ENCODE measurements at places on chromosomes 12 and 14. TPM values are rescaled to one million over a fixed set of nuclear protein-coding genes. Genes with fewer than 3 reads are reported as not detected.
A peak's percentile ranks its signal among the peaks of the same experiment; 100 is the strongest.

GRCh38 chr12:2641761-2642160 lies 153.0 kb upstream of the FKBP4 start:
- DNase-seq: no peak

GRCh38 chr12:111457577-111457976 lies 51.9 kb downstream of the SH2B3 start:
- no peak for DNase-seq

GRCh38 chr14:54715239-54715638 lies 148.3 kb downstream of the SAMD4A start:
- no peak for DNase-seq

- DNase-seq: no peak
These were observed 113.2 kb downstream of the DENND5B start for GRCh38 chr12:31477687-31478086.

GRCh38 chr14:76656592-76656991 lies 104.7 kb upstream of the VASH1 start:
- DNase-seq: no peak

DNA sequence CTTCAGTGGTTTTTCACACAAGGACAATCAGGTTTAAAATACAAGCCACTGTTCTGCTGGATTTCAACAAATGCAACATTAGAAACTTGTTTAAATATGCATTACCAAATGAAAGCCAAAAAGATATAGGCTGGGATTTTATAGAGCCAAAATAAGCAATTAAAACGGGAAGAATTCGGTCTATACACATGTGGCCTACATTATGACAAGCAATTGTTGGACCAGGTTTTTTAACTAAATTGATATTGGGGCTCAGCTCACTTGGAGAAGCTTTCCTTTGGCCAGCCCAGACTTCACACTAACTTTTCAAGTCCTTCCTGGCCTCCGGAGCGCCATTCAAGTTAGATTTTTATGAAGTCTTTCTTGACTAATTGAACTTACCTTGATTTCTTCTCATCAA lies 16.9 kb upstream of the PDE3A start:
- no peak for DNase-seq

GRCh38 chr12:98730412-98730811 lies 85.3 kb downstream of the APAF1 start:
- peak; percentile 60 for DNase-seq

GRCh38 chr12:1796515-1797010 lies 23.8 kb upstream of the LRTM2 start:
- no peak for DNase-seq

The ARHGEF25 gene
- polyA plus RNA-seq: 43.4 TPM

DNA sequence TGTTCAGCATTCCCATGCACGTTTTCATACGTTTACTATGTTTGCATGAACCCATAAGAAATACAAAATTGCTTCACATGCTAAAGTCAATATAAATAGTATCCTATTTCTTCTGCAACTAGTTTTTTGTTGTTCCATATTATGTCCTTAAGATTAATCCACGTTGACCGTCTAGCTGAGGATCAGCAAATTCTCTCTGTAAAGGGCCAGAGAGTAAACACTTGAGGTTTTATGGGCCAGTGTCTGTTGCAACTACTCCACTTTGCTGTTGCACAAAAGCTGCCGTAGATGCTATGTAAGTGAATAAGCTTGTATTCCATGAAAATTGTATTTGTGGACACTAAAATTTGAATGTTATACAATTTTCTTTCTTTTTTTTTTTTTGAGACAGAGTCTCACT lies 21.1 kb upstream of the PITPNM2 start:
- DNase-seq: no peak

The LRRC9 gene
- polyA plus RNA-seq: 1.3 TPM

The CNTN1 gene
- 39.5 TPM for polyA plus RNA-seq

DNA sequence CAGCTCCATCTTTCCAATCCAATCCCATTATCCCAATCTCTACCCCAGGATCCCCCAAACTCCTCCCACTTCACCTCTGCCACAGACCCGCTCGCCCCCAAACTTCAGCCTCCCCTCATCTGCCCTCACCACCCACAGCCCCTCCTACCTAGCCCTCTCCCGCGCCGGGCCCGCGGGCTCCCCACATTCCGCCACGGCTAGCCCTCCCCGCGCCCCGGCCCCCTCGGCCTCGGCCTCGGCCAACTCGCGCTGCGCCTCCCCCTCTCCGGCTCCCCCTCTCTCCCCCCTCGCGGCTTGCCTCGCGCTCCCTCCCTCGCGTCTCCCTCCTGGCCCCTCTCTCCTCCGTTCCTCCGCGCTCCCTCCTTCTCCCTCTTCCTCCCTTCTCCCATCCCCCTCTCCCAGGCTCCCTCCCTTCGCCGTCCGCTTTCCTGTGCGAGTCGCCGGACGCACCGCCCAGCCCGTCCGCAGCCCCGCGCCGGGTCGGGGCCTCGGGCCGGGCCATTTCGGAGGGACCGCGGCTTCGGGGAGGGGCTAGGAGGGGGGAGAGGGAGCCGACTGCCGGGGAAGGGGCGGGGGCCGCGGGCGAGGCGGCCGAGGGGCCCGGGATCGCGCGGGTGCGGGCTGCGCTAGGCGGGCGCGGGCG lies at the start of gene ATN1:
Gene ATN1 (plus strand): TSS at position 581 of the 643 bp plus-strand sequence. CDS start 6,043 bp downstream, outside the sequence.
- DNase-seq: peak; percentile 90

DNA sequence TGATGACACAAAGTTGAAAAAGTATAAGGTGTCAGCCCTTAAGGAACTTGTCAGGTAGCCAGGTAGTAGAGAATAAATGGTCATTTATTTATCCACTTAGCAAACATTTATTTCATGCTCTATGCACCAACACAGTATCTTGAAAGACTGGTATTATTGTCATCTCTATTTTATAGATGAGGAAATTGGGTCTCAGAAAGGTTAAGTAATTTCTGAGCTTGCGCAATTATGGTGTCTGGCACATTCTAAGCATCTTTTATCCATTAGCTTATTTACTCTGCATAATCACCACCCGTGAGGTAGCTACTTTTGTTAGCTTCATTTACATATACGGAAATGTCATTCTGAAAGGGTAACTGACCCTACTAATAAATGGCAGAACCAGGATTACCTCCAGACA lies 2.5 kb upstream of the UTP20 start:
- DNase-seq: no peak

DNA sequence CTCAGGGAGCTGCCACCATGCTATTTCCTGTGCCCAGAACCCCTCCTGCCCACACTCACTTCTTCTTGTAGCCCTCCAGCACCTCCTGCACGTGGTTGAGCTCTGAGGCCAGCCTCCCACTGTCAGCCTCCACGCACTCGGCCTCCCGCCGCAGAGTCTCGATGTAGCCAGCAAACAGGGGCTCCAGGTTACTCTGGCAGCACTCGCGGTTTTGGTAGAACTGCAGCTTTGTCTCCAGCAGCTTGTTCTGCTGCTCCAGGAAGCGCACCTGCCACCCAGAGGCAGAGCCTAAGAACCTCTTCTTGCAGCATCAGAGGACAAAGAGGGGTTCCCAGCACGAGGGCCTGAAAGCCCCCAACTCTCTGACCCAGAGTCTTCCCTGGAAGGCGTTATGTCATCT lies 2.1 kb downstream of the KRT83 start:
- DNase-seq: no peak

GRCh38 chr12:106154751-106155273 lies 16.1 kb upstream of the NUAK1 start:
- no peak for DNase-seq

- DNase-seq: no peak
These were observed 63.8 kb downstream of the CPSF2 start for GRCh38 chr14:92185559-92185958.

DNA sequence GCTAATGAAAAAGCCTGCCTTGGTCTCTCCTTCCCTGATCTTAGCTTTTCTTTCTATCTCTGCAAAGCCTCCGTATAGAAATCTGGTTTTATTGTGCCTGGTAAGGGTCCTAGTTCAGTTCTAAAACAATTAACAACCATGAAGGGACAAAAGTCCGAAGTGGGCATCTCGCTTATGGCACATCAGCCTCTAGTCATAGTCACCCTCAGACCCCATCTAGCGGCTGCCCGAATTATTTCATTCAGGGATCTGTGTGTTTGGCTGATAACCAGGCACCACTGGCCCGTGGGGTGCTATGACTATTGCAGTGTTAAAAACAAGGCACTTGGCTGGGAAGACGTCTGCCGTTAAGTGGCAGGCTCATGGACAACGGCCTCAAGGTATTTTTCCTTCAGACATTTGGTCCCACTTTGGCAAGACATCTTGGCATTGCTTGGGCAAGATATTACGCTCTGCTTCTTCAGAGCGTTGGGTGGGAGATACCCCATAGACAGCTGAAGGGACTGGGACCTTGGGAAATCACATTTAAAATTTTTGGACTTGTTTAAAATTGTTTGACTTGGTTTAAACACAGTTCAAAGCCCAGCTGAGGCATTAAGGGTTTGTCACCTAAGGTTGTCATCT lies 87.1 kb downstream of the SINHCAF start:
- DNase-seq: no peak

DNA sequence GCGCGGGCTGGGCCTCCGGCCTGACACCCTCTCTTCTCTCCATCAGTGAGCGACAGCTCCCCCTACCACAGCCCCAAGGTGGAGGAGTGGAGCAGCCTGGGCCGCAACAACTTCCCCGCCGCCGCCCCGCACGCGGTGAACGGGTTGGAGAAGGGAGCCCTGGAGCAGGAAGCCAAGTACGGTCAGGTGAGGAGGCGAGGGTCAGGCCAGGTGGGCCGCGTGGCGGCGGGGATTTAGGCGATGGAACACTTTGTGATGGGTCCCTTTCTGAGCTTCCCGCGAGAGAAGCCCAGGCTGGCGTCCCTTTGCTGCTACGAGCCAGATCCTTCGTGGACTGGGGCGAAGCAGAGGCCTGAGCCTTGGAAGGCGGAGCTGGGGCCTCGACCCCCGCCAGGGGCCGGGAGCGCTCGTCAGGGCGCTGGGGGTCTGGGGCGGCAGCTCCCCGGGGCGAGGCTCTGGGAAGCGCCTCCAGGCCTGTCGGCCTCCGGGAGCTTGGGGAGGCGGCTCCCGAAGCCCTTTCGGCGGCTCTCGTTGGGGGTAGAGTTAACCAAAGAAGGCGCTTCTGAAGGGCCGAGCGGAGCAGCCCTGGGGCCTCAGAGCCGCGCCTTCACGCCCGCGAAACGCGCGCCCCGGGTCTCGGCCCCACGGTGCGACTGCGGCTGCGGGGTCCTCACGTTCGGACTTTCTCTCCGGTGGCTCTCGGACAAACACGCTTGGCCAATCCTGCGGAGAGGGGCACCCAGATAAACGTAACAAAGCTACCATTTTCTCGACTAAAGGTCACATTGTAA lies 5.0 kb downstream of the PAX9 start:
- DNase-seq: no peak

The L3HYPDH gene
- polyA plus RNA-seq: 54.4 TPM

The ENDOU gene
- 0.33 TPM for polyA plus RNA-seq

The RALGAPA1 gene
- polyA plus RNA-seq: 51.0 TPM

The MFAP5 gene
- polyA plus RNA-seq: 0.84 TPM

The LHX5 gene
- not detected for polyA plus RNA-seq

The SLC38A2 gene
- polyA plus RNA-seq: 109 TPM

The ALDH1L2 gene
- polyA plus RNA-seq: 4.9 TPM

The NRIP2 gene
- polyA plus RNA-seq: 5.9 TPM

The KRT83 gene
- polyA plus RNA-seq: not detected

DNA sequence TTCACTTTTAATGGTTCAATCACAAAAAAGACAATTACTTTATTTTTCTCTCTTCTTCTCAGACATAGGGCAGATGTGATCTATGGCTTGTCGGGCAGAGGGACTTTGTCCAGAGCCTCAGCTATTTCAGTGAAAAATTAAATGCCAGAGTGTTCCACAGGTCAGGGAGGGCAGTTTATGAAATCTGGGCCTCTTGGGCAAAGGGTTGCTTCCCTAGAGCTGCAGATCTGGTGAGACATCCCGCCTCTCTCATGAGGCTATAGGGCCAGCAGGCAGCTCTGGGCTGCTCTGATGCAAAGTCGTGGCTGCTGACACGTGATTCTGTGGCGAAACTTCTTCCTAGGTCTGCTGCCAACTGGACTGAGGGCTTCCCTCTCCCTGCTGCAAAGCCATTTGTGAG lies 6.0 kb downstream of the CLMN start:
- peak; percentile 79 for DNase-seq

DNA sequence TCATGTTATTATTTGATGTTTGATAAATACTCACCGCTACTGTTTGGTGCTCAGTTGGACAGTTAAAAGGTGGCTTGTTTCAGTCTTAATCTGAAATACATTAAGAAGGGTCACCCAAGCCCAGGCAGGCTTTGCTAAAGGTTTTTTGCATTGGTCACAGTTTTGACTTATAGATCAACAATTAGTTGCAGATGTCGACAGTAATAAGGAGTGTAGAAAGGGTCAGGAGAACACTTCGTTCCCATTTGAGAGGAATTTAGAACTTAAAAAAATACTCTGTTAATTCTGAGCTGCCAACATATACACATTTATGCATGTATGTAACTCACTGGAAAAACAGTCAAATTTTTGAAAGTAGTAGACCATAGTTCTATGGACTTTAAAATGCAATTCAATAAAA lies 130.3 kb downstream of the TMEM30B start:
- DNase-seq: no peak

The SOAT2 gene
- 0.24 TPM for polyA plus RNA-seq

GRCh38 chr12:83784298-83784890 lies 1097.7 kb downstream of the TMTC2 start:
- no peak for DNase-seq

DNA sequence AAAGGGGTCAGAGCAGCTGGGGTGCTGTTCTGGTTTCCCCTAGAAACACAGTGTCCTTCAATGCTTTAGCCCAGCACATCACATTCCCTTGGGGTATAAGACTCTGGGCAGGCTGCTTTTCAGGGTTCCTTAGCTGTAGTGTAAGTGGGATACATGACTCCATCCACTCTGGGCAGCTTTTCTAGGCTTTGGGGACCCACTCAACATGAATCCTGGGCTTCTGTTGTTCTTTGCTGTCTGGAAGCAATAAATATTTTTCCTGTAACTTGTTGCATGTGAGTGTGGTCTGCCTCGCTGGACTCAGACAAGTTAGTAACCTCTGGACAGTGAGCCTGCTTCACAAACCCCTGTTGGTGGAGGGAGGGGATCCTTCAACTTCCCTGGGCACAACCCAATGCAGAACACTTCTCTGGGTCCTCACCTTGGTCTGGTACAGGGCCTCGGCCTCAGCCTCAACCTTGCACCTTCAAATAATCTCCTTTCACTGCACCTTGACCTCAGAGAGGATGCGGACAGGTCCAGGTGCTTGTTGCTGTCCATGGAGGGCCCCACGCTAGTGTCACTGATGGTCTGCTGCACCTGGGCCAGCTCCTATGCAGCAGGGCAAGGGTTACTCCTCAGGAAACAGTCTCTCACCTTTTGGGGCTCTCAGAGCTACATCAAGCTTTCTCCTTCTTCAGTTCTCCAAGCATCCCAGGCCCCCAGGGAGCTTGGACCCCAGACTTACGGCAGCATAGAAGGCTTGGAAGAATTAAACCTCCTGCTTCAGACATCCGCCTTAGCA lies 13.5 kb upstream of the KRT73 start:
- DNase-seq: no peak

GRCh38 chr14:23301969-23302289 lies 730 bp downstream of the PPP1R3E start:
- no peak for DNase-seq

Data from right lung (tissue), 10 donors.